Naive thymus-derived CD8-positive, alpha-beta T cell (primary cell): ENCODE measurements at places on chromosomes 5 and 9. TPM values are rescaled to one million over a fixed set of nuclear protein-coding genes. Genes with fewer than 3 reads are reported as not detected.
A peak's percentile ranks its signal among the peaks of the same experiment; 100 is the strongest.

Gene SPATA31A3
- polyA plus RNA-seq, result not detected

Gene HRH2
- 2.6 TPM for polyA plus RNA-seq

Gene EIF4E1B
- polyA plus RNA-seq, result not detected

Gene FBP1
- 22.1 TPM for polyA plus RNA-seq

Gene ZDHHC11
- polyA plus RNA-seq, result not detected

Gene UGT3A2
- polyA plus RNA-seq, result not detected

DNA sequence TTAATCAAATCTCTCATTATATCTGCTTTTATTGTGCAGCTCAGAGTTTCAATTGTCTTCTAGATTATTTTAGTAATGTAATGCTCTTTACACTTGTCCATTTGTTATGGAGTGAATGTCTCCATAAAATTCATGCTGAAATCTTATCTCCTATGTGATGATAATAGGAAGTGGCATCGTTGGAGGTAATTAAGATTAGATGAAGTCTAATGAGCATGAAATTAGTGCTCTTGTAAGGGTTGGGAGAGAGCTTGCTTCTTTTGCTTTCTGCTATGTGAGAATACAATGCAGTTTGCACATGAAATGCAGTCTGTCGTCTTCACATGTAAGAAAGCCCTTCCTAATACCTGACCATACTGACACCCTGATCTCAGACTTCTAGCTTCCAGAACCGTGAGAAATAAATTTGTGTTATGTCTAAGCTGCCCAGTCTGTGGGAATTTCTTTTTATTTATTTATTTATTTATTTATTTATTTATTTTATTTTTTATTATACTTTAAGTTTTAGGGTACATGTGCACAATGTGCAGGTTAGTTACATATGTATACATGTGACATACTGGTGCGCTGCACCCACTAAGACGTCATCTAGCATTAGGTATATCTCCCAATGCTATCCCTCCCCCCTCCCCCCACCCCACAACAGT, 1399.2 kb upstream of the CDH6 start:
- no peaks in the 10 kb centered on the region for H3K4me1 ChIP-seq
- no peaks in the 10 kb centered on the region for H3K36me3 ChIP-seq
- no peaks in the 10 kb centered on the region for H3K27me3 ChIP-seq
- H3K27ac ChIP-seq, result no peak overlapping the region
- no peak for DNase-seq

GRCh38 chr9:88994469-88995199, 3.4 kb downstream of the S1PR3 start:
- H3K27me3 ChIP-seq, result peaks cover 40% of the 10 kb centered on the region
- peaks cover 14% of the 10 kb centered on the region for H3K4me1 ChIP-seq
- no peak overlapping the region for H3K27ac ChIP-seq
- H3K36me3 ChIP-seq, result no peaks in the 10 kb centered on the region
- H3K4me3 ChIP-seq, result no peak overlapping the region
- no peak for DNase-seq

DNA sequence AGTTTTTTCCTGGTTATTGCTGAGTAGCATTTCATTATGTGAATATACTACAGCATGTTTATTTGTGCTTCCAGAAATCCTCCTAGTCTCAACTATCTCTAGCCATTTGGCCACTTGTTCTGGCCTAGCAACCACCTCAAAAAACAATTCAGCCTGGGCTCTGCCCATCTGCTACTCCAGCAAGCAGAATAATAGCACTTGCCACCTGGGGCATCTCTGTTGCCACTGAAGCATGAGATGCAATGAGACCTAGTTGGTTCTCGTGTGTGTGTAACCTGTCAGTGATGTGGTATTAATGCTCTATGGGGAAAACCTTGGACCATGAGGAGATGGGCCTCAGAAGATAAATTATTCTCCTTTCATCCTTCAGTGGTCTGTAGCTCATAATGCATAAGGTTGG, 129.5 kb downstream of the RNF180 start:
- DNase-seq, result no peak
- H3K36me3 ChIP-seq, result no peaks in the 10 kb centered on the region
- no peaks in the 10 kb centered on the region for H3K27me3 ChIP-seq
- no peaks in the 10 kb centered on the region for H3K4me1 ChIP-seq

DNA sequence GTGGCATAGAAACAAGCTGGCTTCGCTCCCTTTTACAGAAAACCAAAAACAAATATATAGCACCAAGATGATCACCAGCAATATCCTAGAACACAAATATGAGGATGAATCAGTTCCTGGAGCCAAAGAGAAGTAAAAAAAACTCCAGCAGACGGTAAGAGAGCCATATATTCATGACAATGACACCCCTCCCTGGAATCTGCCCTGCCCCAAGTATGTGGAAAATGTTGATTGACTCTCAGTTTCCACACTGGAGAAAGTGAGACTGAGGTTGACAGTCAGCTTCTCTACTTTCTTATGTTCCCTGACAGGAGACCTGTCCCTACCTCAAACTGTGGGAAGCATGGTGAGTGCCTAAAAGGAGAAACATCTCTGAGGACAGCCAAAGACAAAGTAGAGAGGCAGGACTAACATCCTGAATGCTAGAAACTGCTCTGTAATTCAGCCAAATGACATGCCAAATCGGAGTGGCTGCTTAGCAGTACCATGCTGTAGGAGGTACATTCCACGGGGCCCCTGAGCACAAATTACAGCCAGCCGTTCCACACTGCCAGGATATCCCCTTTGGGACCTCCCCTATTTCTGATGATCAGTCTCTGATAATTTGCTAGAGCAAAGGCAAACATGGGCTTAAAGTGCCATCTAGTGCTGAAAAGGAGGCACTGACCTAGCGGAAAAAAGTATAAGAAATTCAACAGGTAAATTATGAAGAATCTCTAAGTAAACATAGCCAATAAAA, 424.0 kb upstream of the RGMB start:
- H3K27ac ChIP-seq, result no peak overlapping the region
- no peak for DNase-seq
- H3K4me1 ChIP-seq, result no peaks in the 10 kb centered on the region
- H3K27me3 ChIP-seq, result no peaks in the 10 kb centered on the region

DNA sequence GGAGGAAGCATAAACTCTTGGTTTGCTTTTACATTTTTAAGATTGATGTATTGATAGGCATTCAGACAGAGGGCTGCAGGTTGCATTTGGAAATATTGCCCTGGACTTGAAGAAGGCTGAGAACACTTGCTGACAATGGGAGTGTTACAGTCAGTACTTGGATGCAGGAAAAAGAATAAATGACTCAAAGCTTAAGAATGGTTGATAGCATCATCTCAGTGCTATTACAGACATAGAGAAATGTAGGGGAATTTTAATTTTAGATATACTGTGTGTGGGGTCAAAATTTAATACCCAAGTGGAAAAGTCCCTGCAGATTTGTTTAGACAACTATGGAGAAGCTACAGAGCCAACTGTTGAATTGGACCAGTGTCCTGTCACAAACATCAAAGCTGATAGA, 101.1 kb downstream of the ISL1 start:
- no peak overlapping the region for H3K27ac ChIP-seq
- no peaks in the 10 kb centered on the region for H3K27me3 ChIP-seq
- no peak overlapping the region for H3K4me3 ChIP-seq
- H3K4me1 ChIP-seq, result no peaks in the 10 kb centered on the region
- DNase-seq, result no peak
- no peaks in the 10 kb centered on the region for H3K36me3 ChIP-seq

DNA sequence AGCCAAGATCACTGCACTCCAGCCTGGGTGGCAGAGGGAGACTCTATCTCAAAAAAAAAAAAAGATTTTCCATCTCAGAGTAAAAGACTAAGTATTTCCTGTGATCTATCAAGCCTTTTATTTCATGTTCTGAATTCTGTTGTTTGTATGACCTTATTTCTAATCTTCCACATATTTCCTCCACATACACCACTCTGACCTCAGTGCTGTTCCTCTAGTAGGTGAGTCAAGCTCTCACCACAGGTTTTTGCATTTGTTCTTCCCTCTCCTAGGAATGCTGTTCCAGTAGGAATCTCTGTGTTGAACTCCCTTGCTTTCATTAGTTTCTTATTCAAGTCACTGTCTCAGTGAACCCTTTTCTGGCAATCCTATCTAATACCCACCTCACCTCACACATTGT, 68.1 kb downstream of the INVS start:
- H3K4me1 ChIP-seq, result peaks cover 2% of the 10 kb centered on the region
- peaks cover 29% of the 10 kb centered on the region for H3K36me3 ChIP-seq
- H3K27ac ChIP-seq, result no peak overlapping the region
- H3K4me3 ChIP-seq, result no peak overlapping the region
- DNase-seq, result no peak

- no peaks in the 10 kb centered on the region for H3K36me3 ChIP-seq
- no peak overlapping the region for H3K27ac ChIP-seq
- peaks cover 35% of the 10 kb centered on the region for H3K4me1 ChIP-seq
- DNase-seq, result no peak
- H3K27me3 ChIP-seq, result no peaks in the 10 kb centered on the region
Measured at GRCh38 chr9:111980398-111980797, 83.8 kb downstream of the UGCG start.

DNA sequence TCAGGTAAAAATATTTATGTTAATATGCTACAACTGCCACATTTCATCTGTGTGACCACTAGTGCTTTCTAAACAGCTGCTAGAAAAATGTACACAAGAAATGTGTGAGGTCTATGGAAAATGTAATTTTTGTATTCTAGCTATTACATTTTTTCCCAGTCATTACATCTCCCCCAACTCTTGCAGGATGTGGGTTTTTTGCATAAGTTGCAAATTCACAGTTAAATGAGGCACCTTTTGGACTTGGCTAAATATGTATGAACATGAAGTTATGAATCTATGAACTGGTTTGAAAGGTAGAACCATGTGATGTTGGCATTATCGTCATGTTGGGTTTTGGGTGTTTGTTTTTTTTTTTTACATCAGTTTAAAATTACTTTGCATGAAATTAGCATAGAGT, 590.4 kb upstream of the WWC1 start:
- H3K27me3 ChIP-seq, result no peaks in the 10 kb centered on the region
- DNase-seq, result no peak
- H3K27ac ChIP-seq, result no peak overlapping the region
- no peaks in the 10 kb centered on the region for H3K36me3 ChIP-seq
- H3K4me1 ChIP-seq, result no peaks in the 10 kb centered on the region

GRCh38 chr5:173291722-173292658, 36.2 kb downstream of the STC2 start:
- no peak overlapping the region for H3K27ac ChIP-seq
- H3K36me3 ChIP-seq, result no peaks in the 10 kb centered on the region
- no peak overlapping the region for H3K4me3 ChIP-seq
- DNase-seq, result no peak
- H3K4me1 ChIP-seq, result peaks cover 13% of the 10 kb centered on the region
- peaks cover 45% of the 10 kb centered on the region for H3K27me3 ChIP-seq

DNA sequence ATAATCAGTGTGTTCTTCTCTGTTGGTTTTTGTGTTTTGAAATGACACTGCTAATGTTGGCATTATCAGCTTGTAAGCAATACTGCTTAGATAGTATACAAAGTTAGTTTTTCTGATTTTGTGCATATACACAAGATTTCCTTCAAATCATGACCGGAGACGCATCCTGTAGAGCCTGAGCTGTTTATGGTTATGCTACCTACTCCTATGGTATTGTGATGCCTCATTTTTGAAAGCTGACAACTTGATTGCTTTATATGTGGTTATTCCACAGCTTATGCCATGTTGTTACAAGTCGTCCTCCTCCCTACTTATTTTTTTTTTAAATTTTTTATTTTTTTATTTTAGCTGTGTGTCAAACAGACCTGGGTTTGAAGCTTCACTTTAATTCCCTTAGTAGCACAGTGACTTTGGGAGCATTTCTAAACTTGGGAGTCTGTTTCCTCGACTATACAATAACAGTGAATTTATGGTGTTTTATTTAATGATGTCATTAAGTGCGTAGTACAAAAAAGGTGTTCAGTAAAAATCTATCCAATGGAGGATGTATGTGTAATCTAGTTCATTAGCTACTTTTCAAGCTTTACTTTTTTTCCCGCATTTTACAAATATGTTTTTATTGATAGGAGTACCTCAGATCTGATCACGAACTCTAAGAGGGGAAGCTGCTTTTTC, 59.5 kb downstream of the PARP8 start:
- no peak for DNase-seq
- H3K27me3 ChIP-seq, result no peaks in the 10 kb centered on the region
- no peaks in the 10 kb centered on the region for H3K36me3 ChIP-seq

DNA sequence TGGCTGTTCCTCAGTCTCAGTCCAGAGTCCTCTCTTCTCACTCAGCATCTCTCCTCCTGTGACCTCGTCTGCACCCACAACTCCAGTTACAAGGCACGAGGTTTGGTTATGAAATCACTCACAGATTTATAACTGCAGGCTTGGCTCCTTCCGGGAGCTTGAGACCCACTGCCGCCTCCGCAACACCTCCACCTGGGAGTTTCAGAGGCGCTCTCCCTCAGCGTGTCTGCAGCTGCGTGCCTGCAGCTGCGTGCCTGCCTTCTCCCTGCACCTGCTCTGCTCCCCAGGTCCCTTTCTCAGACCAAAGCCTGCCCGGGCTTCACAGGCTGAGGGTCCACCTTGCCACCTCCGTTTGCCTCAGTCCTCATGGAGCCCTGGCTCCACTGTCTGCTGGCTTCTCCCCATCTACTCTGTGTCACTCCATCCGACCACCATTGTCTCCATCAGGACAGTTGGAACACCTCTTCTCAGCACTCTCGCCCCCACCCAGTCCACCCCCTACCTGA, 51.5 kb downstream of the HRH2 start:
- peaks cover 38% of the 10 kb centered on the region for H3K36me3 ChIP-seq
- no peaks in the 10 kb centered on the region for H3K4me1 ChIP-seq
- H3K27me3 ChIP-seq, result no peaks in the 10 kb centered on the region
- no peak for DNase-seq
- H3K27ac ChIP-seq, result no peak overlapping the region
- no peak overlapping the region for H3K4me3 ChIP-seq

GRCh38 chr5:9596171-9596780, 33.9 kb downstream of the TAS2R1 start:
- H3K4me1 ChIP-seq, result no peaks in the 10 kb centered on the region
- no peak overlapping the region for H3K27ac ChIP-seq
- H3K27me3 ChIP-seq, result no peaks in the 10 kb centered on the region
- H3K36me3 ChIP-seq, result no peaks in the 10 kb centered on the region
- no peak overlapping the region for H3K4me3 ChIP-seq

DNA sequence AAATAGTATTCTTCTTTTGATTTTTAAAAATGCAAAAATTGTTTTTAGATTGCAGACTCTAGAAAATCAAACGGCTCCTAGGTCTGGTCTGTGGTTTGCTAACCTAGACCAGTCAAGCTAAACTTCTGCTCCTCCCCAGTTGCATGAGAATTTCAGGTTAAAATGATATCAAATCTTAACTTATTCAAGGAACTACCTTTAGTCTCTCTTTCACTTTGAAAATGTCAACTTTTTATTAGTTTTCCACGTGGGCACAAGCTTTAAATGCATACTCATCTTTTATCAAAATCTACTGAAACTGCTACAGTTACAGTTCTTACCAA, 8.8 kb downstream of the CAMK4 start:
- H3K27ac ChIP-seq, result peak overlapping the region; percentile 64
- peak overlapping the region; percentile 84 for H3K4me3 ChIP-seq
- no peaks in the 10 kb centered on the region for H3K36me3 ChIP-seq

- no peak for DNase-seq
- H3K4me3 ChIP-seq, result no peak overlapping the region
Measured at GRCh38 chr5:37495668-37496347, 116.7 kb downstream of the WDR70 start.

- no peak overlapping the region for H3K4me3 ChIP-seq
- DNase-seq, result no peak
- H3K4me1 ChIP-seq, result no peaks in the 10 kb centered on the region
- H3K36me3 ChIP-seq, result no peaks in the 10 kb centered on the region
Measured at GRCh38 chr5:38497946-38498345, 58.5 kb downstream of the LIFR start.

GRCh38 chr9:73863924-73864323, 633.2 kb upstream of the RORB start:
- no peaks in the 10 kb centered on the region for H3K27me3 ChIP-seq
- H3K4me3 ChIP-seq, result no peak overlapping the region
- H3K36me3 ChIP-seq, result no peaks in the 10 kb centered on the region
- no peaks in the 10 kb centered on the region for H3K4me1 ChIP-seq
